ENCODE measurements at places on chromosomes 11 and 22.

- no peak for DNase-seq
Measured at GRCh38 chr22:42256220-42256619, 14.2 kb downstream of the TCF20 start.

- DNase-seq: no peak
Measured at GRCh38 chr11:112310848-112311247, 50.2 kb upstream of the PLET1 start.

GRCh38 chr22:19758896-19759426 is 1.6 kb upstream of the TBX1 start:
- no peak for DNase-seq

DNA sequence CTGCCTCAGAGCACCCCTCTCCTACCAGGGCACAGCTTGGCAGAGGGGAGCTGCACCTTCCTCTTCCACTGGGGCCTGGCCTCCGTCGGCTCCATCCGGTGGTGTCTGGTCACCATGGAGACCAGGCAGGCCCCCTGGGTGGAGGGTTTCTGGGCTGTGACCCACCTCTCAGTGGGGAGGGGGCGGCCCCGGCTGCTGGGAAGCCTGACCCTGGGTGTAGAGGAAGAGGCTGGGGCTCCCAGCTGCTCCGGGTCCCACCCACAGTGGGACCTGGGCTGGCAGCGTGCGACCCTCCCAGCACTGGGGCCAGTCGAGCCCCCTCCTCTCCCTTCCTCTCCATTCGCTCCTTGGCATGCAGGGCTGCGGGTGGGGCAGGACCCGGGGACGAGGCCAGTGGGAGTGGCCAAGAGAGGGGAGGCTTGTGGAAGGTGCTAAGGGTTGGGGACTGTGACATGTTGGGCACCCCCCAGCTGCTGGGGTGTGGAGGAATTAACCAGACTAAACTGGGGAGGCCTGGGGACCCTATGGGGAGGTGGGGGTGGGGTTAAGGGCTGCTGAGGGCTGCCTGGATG is 46.8 kb downstream of the BRSK2 start:
- no peak for DNase-seq

GRCh38 chr11:96964661-96965060 is 574.8 kb downstream of the JRKL start:
- DNase-seq: no peak

- DNase-seq: no peak
Measured at GRCh38 chr11:8323161-8323935, 59.7 kb upstream of the LMO1 start.

DNA sequence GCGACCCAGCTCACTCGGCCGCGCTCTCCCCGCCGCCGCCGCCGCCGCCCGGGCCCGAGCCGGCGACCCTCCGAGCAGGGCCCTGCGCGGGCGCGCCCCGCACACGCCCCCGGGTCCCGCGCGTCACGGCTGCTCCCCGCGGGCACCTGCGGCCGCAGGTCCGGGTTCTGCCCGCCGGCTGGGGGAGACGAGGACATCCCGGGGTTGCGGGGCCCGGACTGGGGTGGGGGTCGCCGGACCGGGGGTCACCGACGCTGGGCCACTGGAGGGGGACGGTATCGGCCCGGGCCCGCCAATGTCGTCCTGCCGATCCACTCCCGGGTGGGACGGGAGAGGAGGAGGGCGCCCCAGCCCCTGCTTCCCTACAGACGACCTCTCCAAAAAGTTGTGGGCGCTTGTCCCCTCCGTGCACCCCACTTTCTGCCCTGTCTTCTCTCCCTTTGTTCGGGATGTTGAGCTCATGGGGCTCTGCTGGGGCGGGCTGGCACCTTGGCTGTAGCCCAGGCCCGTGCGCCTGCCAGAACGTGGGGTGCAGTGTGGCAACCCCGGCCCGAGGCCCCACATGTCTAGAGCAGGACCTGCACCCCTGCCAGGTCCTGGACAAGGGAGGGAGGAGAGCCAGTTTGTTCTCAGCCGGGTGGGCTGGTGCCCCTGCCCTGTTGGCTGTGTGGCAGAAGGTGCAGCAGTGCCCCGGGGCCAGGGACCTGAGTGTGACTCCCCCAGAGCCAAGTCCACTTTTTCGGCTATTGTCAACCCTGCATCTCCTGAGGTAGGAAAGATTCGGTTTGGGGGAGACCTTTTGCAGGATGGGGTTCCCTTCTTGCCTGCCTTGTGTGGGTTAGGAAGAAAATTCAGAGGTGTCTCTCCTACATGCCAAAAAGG is 40.2 kb upstream of the CELSR1 start:
- no peak for DNase-seq

DNA sequence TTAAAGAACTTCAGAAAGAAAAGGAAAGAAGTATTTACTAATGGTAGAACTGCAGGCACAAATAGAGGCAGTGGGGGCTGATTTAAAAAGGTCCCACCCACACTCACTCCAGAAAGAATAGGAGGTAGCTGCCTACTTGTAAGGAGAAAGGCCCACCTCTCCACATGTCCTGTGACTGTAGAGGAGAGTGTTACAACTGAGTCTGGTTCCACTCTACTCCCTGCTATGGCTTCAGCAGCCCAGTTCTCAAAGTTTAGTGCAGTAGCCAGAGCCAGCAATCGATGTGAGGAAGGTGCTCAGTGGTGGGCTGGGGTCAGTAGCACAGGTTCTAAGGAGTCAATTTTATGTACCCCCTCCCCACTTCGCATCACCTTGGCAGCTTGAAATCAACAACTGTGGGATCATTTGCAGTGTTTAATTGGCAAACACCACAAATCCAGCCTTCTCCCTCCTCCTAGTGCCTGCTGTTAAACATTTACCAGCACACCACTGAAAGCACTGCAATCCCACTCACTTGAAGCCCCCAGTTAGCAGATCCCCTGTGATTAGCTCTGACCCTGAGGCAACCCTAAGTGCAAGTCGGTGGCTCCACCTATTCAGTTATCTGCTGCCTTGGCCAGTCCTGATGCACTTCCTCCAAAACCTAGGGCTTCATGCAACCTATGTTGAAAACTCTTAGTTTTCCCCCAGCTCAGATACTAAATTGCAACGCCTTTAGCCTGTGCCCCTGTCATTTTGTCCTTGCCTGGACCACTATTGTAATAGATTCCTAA is 146.6 kb downstream of the BBOX1 start:
- DNase-seq: no peak

DNA sequence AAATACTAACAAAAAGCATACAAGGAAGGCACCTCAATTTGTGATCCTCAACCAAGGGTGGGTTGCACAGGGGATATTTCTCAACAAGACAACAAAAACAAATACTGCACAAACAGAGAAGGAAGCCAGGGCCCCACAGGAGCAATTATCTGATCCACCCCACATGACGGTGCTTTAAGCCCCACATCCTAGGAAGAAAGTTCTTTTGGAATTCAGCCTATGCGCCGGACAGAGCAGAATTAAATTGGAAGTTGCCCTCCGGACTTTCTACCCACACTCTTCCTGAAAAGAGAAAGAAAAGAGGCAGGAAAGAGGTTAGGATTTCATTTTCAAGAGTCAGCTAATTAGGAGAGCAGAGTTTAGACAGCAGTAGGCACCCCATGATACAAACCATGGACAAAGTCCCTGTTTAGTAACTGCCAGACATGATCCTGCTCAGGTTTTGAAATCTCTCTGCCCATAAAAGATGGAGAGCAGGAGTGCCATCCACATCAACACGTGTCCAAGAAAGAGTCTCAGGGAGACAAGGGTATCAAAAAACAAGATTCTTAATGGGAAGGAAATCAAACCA is 40.6 kb downstream of the OSBP start:
- DNase-seq: no peak

- no peak for DNase-seq
Measured at GRCh38 chr22:35705141-35705540, 12.5 kb upstream of the APOL5 start.

DNA sequence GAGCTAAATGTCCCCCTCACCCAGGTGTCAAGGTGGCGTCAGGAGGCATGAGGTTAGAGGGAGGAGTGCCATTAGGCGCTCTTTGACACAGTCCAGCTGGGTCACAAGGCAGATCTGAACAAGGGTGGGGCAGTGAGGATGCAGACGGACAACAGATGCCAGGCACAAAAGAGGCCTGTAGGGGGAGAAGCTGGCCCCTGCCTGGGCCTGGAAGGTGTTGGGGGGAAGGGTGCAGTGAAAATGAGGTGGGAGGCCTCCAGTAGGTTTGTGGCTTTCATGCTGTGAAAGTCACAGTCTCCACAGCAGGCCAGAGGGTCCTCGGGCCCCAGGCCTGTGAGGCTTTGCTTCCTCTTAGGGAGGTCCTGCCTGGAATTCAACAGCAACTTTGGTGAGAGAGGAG is 85.0 kb upstream of the PLET1 start:
- DNase-seq: no peak

GRCh38 chr11:43576320-43576802 is 104.2 kb upstream of the HSD17B12 start:
- no peak for DNase-seq

GRCh38 chr11:75768909-75769771 is 562 bp downstream of the DGAT2 start:
- no peak for DNase-seq

GRCh38 chr11:27317751-27318150 is 45.3 kb downstream of the CCDC34 start:
- no peak for DNase-seq

GRCh38 chr11:116096272-116096995 is 592.2 kb upstream of the CADM1 start:
- DNase-seq: no peak

GRCh38 chr11:95014184-95014821 is 10.8 kb upstream of the KDM4E start:
- DNase-seq: no peak

DNA sequence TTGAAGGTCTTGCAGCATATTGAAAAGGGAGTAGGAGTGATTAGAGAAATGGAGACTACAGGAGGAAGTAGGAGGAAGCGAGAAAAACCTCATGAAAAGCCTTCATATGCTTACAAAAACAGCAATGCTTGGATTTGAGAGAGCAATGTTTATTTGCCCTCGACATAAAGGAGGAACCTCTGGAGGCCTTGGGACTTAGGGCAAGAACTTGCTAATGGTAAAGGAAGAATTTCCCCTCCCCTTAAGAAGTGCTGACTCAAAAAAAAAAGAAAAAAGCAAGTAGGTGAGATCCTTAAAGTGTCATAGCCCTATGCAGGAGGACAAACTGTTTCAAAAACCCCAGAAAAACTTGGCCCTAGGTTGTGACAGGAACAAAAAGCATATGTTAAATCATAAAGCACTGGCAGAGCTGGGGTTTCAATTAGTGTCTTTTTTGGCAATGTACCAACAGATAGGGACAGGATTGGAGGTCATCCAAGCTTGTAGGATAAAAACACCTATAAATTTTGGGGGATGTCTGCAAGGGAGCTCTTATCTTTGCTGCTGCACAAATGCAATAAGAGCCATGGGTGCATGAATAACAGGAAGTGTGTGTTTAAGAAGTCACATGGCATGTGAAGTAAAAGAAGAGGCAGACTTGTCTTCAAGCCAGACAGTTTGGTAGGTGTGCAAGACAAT is 4.9 kb downstream of the GLYAT start:
- no peak for DNase-seq

GRCh38 chr22:29758068-29758622 is 8.7 kb downstream of the ZMAT5 start:
- DNase-seq: no peak

DNA sequence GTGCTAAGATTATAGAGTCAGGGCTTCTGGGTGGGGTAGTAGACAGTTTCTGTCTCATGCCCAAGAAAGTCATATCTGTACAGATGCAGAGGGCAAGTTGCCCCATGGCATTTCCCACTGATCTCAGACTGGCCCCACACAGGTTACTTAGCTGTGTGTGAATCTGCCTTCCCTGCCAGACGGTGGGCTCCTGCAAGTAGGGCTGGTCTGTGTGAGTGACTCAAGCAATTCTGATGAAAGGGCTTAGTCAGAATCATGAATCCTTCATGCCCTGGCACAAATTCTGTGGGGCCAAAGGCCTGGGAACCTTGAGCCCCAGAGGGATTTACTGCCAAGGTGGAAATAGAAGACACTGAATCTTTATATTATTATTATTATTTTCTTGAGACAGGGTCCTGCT is 30.4 kb downstream of the USH1C start:
- DNase-seq: no peak

DNA sequence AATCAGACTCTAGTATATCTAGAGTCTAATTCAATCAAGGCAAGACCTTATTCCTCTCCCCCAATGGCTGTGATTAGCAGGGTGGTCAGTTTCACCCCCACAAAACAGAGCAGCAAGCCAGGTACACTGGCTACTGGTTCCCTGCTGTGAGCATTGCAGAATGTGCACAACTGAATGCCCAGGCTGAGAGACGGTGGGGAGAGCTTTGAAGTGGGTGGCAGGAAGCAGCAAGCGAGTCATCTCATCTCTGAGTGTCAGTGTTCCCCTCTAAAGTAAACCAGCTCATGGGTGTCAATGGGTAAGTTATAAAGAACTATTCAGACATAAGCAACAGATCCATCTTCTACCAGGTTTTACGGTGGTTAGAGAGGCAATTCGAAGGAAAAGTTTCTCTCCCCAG is 37.6 kb downstream of the GAB4 start:
- DNase-seq: no peak

DNA sequence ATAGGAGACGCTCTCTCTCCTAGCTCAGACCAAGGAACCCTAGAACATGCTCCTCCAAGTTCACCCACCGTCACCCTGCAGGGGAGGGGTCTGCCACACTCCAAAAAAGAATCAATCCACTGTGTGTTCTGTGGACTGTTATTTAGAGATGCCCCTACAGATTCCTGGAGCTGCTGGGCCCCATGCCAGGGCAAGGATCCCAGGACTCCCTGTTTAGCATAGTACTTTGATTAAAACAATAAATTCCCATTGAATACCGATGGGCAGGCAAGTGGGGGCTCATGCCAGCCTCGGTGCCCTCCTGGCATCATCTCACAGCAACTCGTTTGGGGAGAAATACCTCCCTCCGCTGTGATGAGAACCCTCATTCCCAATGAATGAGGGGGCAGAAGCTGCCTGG is 247.5 kb downstream of the ST3GAL4 start:
- no peak for DNase-seq

- no peak for DNase-seq
Measured at GRCh38 chr11:88117281-88117858, 57.9 kb downstream of the RAB38 start.

GRCh38 chr22:38866399-38867123 is 5.5 kb downstream of the CBX6 start:
- DNase-seq: no peak

All from stimulated activated CD8-positive, alpha-beta memory T cell treated with anti-CD3 and anti-CD28 coated beads, Interleukin-4, amount 100 ng/mL, for 1 hour (primary cell).